Calu3 (cell line): ENCODE measurements at places on chromosomes 12 and 14.

GRCh38 chr12:46408441-46408840, 35.9 kb upstream of the SLC38A2 start:
- DNase-seq: no peak
- H3K4me1 ChIP-seq: peaks cover 4% of the 10 kb centered on the region
- no peak overlapping the region for H3K4me3 ChIP-seq
- H3K27me3 ChIP-seq: no peaks in the 10 kb centered on the region
- H3K36me3 ChIP-seq: no peaks in the 10 kb centered on the region
- H3K27ac ChIP-seq: no peak overlapping the region

- peaks cover 15% of the 10 kb centered on the region for H3K4me1 ChIP-seq
- no peak overlapping the region for H3K27ac ChIP-seq
- no peaks in the 10 kb centered on the region for H3K36me3 ChIP-seq
- no peak overlapping the region for H3K4me3 ChIP-seq
- DNase-seq: no peak
These were observed 160.8 kb upstream of the TMPO start for GRCh38 chr12:98354520-98355035.

GRCh38 chr12:50707396-50707795, 56.5 kb upstream of the ATF1 start:
- H3K4me3 ChIP-seq: no peak overlapping the region
- no peak for DNase-seq
- no peaks in the 10 kb centered on the region for H3K4me1 ChIP-seq
- H3K27me3 ChIP-seq: no peaks in the 10 kb centered on the region
- H3K36me3 ChIP-seq: peaks cover 25% of the 10 kb centered on the region

- no peak overlapping the region for H3K27ac ChIP-seq
- no peaks in the 10 kb centered on the region for H3K36me3 ChIP-seq
- H3K27me3 ChIP-seq: no peaks in the 10 kb centered on the region
These were observed 418.5 kb upstream of the TBX3 start for GRCh38 chr12:115102450-115102849.

DNA sequence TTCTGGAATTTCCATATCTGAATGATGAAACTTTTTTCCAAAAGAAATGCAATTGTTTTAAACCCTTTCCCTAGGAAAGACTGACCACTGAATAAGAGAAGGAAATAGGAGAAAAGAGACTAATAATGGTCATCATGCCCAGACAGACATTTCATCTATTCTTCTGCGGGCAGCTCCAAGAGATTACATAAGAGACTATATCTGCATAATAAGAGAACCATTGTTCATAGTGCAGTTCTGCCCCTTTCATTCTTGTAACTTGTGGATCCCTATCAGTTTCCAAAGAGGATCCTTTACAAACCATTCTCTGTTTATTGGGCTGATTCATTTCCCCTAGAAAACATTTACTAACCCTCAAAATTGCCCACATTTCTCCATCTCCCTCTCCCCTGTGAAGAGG, 197.8 kb downstream of the FSCB start:
- H3K36me3 ChIP-seq: no peaks in the 10 kb centered on the region
- no peak overlapping the region for H3K4me3 ChIP-seq
- no peaks in the 10 kb centered on the region for H3K27me3 ChIP-seq
- H3K27ac ChIP-seq: no peak overlapping the region

- DNase-seq: no peak
- no peaks in the 10 kb centered on the region for H3K27me3 ChIP-seq
- peaks cover 6% of the 10 kb centered on the region for H3K36me3 ChIP-seq
- H3K4me3 ChIP-seq: no peak overlapping the region
- no peak overlapping the region for H3K27ac ChIP-seq
- H3K4me1 ChIP-seq: no peaks in the 10 kb centered on the region
These were observed 47.6 kb downstream of the RIMBP2 start for GRCh38 chr12:130668286-130669204.

DNA sequence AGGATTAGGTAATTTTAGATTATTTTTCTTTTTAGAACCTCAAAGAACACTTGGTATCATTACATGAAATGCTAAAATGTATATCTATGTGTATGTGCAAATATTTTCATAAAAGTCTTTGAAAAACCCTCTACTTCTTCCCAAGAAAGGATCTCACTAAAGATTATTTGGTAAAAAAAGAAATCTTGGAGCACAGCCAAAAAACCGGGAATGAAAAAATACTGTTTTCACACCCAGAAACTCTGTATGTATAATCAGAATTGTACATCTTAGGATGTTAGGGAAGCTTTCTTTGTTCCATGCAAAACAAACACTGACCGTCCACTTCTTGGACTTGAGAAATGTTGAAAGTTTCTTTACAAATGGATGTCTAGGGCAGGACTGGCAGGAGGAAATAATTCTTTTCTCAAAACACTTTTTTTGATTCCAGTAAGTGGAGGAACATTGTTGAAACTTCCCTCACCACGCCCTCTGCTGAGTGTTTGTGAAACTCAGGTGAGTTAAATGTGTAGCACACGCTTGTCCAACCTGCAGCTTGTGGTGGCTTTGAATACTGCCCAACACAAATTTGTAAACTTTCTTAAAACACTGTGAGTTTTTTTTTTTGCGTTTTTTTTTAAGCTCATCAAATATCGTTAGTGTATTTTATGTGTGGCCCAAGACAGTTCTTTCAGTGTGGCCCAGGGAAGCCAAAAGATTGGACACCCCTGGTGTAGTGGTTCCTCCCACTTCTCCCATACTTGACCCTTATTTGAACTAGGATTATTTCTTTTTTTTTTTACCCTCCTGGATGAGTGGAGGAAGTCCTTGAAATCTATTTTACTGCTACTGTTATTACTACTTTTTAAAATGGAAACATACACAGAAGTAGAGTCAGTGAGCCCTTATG, 26.6 kb downstream of the FBXO34 start:
- peak overlapping the region; percentile 36 for H3K4me3 ChIP-seq
- H3K4me1 ChIP-seq: peaks cover 17% of the 10 kb centered on the region
- H3K36me3 ChIP-seq: peaks cover 12% of the 10 kb centered on the region

GRCh38 chr12:74412606-74413230, 124.9 kb upstream of the ATXN7L3B start:
- H3K27ac ChIP-seq: no peak overlapping the region
- H3K4me1 ChIP-seq: peaks cover 9% of the 10 kb centered on the region
- no peaks in the 10 kb centered on the region for H3K36me3 ChIP-seq
- no peaks in the 10 kb centered on the region for H3K27me3 ChIP-seq
- no peak overlapping the region for H3K4me3 ChIP-seq

- no peak overlapping the region for H3K4me3 ChIP-seq
- H3K27me3 ChIP-seq: peaks cover 25% of the 10 kb centered on the region
- no peak overlapping the region for H3K27ac ChIP-seq
- no peaks in the 10 kb centered on the region for H3K36me3 ChIP-seq
These were observed 527.2 kb downstream of the NRXN3 start for GRCh38 chr14:78697341-78697740.

DNA sequence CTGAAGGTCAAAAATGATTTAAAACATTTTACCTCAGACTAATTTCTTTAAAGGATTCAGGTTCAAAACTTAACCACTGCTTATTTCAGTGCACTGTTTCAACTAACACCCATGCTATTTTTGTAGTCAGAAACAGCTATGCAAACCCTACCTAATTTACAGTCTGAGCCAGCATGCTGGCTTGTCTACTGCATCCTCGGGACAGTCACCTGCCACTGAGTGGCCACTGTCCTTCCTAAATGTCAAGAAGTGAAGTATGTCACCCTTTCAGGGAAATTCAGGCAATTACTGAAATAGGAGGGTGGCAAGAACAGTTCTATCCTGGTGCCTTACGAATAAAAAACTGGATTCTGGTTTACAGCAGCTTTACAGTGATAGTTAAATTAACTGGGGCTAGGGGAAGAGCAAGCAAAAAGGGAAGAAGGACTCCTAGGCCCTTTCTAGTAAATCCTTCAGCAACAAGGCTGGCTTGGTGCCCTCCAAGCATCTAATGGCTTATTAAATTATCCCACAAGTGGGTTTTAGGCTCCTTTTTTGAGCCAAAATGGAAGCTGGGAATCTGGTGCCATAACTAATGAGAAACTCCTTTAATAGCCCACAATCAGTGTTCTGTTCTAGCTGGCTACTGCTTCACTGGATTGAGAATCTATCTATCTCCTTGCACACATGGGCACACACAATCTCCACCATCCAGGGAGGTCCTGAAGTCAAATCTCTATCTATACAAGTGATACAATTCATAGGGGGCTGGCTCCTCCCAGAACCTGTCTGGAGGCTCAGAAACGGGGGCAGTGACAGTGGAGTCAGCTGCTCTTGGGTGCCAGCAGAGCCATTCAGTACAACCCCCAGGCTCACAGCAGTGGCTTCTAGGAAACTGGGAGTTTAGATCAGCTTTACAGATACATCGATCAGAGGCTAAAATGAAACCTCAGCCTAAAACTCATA, 43.4 kb downstream of the SH2B3 start:
- no peak for DNase-seq
- H3K4me3 ChIP-seq: no peak overlapping the region
- peaks cover 76% of the 10 kb centered on the region for H3K36me3 ChIP-seq
- peak overlapping the region; percentile 45 for H3K27ac ChIP-seq
- no peaks in the 10 kb centered on the region for H3K4me1 ChIP-seq
- H3K27me3 ChIP-seq: no peaks in the 10 kb centered on the region

DNA sequence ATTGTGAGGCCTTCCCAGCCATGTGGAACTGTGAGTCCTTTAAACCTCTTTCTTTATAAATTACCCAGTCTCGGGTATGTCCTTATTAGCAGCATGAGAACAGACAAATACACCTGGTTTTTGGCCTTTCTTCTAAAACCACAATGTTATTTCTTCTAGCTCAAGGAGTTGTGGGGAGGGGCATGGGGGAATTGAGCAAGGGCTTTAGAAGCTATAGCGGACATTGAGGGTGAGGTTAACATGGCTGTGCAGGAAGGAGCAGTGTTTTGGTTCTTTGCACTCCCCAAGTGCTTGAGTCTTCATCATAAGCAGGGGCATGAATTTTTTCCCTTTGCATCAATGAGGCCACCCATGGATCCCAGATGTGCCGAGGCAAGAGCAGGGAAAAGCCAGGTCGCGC, 86.8 kb downstream of the SPRING1 start:
- peaks cover 96% of the 10 kb centered on the region for H3K27me3 ChIP-seq
- no peak overlapping the region for H3K27ac ChIP-seq
- no peaks in the 10 kb centered on the region for H3K4me1 ChIP-seq
- H3K36me3 ChIP-seq: no peaks in the 10 kb centered on the region

DNA sequence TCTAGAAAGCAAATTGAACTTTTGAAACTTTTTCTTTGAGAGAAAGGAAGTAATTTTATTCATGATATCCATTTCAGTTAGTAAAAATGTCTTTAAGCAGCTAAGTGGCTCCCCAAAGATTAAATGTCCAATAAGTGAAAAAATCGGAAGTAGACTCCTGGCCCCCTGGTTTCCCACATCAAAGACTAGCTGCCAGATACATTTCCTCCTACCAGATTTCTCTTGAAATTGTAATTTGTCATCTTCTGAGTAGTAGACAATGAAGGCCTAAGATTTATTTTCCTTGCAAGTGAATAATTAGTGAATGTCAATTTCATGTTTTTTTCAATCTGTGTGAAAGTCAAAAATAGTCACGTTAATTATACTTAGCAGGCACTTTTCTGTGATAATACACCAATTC, 321.9 kb downstream of the SYT1 start:
- H3K36me3 ChIP-seq: no peaks in the 10 kb centered on the region
- no peaks in the 10 kb centered on the region for H3K4me1 ChIP-seq
- no peak overlapping the region for H3K27ac ChIP-seq
- DNase-seq: no peak
- no peak overlapping the region for H3K4me3 ChIP-seq

DNA sequence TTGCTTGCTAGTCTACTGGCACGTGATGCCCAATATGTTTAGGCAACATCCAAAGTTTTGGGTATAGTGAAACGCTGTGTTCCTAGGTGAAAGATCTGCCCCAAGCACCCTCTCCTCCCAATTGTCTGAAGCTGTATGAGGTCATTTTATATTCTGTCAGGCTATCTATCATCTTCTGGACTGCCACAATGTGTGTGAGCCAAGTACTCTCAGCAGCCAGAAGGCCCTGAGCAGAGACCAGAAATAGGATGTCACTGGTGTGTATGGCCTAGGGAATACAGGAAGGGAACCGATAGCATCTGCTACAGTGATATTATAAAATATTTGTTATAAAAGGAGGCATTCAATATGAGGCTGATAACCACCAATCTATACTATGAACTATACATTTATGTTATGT, 7.9 kb upstream of the PDE3A start:
- no peak overlapping the region for H3K4me3 ChIP-seq
- H3K36me3 ChIP-seq: no peaks in the 10 kb centered on the region
- H3K27ac ChIP-seq: no peak overlapping the region
- DNase-seq: no peak

DNA sequence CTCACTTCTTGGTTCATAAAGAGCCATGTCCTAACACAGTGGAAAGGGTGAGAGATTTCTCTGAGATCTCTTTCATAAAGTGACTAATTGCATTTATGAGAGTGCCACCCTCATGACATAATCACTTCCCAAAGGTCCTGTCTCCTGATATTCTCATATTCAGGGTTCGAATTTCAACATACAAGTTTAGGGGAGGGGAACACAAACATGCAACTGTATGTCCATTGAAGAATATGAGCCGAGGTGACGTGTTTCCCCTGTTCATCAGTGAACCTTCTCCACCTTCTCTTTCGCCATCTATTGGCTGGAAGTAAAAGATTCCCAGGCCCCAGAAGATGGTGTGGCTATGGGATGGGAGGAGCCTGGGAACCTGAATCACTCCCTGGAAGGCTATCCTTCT, 354.2 kb upstream of the ATP2B1 start:
- H3K4me1 ChIP-seq: no peaks in the 10 kb centered on the region
- H3K4me3 ChIP-seq: no peak overlapping the region
- H3K36me3 ChIP-seq: no peaks in the 10 kb centered on the region
- no peaks in the 10 kb centered on the region for H3K27me3 ChIP-seq

DNA sequence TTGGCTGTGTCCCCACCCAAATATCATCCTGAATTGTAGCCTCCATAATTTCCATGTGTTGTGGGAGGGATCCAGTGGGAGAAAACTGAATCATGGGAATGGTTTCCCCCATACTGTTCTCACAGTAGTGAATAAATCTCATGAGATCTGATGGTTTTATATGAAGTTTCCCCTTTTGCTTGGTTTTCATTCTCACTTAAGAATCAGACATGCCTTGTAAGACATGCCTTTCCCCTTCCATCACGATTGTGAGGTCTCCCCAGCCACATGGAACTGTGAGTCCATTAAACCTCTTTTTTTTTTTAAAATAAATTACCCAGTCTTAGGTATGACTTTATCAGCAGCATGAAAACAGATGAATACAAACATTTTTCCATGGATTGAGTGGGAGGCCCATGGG, 652.9 kb downstream of the ETNK1 start:
- no peaks in the 10 kb centered on the region for H3K27me3 ChIP-seq
- H3K36me3 ChIP-seq: no peaks in the 10 kb centered on the region
- DNase-seq: no peak
- no peak overlapping the region for H3K27ac ChIP-seq
- H3K4me3 ChIP-seq: no peak overlapping the region
